ENCODE measurements at places on chromosomes 2 and 18. TPM values are rescaled to one million over a fixed set of nuclear protein-coding genes. Genes with fewer than 3 reads are reported as not detected.

The NT5C1B gene
- total RNA-seq, result not detected

DNA sequence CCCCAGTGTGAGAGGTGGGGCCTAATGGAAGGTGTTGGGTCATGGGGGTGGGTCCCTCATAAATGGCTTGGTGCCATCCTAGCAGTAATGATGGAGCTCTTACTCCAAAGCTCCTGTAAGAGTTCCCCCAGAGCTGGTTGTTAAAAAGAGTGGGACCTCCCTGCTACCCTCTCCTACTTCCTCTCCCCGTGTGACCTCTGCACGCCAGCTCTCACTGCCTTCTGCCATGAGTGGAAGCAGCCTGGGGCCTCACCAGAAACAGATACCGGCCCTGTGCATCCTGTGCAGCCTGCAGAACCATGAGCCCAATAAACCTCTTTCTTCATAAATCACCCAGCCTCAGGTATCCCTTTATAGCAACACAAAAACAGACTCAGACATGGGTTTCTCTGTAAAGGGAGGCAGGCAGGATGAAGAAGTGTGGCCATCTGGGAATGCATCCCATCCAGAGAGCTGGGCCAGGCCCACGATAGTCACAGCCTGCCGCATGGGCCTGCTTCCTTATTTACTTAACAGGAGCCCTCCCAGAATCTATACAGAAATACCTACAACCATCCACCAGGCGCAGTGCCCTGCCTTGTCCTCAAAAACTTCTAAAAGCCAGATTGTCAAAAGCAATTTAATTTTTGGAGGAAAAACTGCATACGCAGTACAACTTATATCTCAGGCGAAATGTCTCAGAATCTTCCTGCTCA lies 7.5 kb downstream of the PRLH start:
- DNase-seq, result no peak

The NXPH2 gene
- total RNA-seq, result not detected

DNA sequence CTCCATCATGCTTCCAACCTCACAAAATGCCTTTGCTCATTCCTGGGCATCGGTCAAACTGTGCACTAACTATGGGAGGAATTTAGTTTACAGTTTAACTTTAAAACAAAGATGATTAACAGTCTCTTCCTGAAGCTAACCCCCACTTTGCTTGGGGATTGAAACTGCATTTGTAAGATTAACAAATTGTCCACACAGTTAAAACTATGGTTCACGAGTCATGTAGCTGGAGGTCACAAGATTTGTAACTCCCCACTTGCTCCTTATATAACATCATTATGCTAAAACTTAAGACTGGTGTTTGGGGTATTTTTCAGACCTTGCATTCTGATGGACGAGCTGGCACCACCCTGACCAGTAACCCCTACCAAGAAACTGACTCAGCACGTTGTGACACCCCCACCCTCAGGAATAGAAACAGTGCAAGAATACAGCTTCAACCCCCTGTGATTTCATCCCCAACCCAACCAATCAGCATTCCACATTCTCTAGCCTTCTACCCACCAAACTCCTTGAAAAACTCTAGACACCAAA lies 252.3 kb downstream of the MBD5 start:
- no peak for DNase-seq

DNA sequence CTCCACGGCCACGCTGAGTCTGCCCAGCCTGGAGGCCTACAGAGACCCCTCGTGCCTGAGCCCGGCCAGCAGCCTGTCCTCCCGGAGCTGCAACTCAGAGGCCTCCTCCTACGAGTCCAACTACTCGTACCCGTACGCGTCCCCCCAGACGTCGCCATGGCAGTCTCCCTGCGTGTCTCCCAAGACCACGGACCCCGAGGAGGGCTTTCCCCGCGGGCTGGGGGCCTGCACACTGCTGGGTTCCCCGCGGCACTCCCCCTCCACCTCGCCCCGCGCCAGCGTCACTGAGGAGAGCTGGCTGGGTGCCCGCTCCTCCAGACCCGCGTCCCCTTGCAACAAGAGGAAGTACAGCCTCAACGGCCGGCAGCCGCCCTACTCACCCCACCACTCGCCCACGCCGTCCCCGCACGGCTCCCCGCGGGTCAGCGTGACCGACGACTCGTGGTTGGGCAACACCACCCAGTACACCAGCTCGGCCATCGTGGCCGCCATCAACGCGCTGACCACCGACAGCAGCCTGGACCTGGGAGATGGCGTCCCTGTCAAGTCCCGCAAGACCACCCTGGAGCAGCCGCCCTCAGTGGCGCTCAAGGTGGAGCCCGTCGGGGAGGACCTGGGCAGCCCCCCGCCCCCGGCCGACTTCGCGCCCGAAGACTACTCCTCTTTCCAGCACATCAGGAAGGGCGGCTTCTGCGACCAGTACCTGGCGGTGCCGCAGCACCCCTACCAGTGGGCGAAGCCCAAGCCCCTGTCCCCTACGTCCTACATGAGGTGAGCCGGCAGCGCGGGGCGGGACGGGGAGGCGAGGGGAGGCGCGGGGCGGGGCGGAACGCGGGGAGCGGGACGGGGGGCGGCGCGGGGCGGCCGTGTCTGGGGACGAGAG lies 15.2 kb downstream of the NFATC1 start:
- no peak for DNase-seq

DNA sequence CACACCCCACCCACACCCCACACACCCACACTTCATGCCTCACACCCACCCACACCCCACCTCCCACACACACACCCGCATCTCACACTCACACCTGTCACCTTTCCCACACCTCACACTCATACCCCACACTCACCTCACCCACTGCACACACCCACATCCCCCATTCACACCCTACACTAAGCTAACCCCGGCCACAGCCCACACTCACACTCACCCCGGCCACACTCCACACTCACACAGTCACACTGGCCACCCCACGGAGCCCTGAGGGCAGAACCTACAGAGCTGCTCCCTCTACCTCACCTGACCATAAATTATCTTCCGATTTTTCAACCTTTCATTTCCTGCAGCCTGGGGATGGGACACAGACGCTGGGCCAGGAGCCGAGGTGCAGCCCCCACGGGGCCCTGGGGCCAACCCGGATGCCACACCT lies 241.3 kb downstream of the HDAC4 start:
- no peak for DNase-seq

The ALPI gene
- total RNA-seq, result not detected

DNA sequence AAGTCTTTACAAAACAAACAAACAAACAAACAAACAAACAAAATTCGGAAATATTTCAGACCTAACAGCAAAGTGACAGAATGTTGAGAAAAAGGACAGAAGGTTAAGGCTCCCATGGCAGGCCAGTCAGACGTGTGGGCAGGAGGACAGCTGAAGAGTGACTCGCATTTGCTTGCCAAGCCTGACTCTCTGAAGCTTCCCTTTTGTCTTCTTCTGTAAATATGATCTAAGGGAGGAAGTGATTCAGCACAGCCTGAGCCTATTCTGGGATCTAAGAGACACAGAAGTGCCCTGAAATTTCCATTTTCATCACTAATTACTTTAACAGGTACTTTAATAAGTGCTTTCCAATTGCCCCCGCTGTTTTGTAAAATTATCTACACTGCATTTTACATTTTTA lies 134.0 kb upstream of the LYPD1 start:
- no peak for DNase-seq

DNA sequence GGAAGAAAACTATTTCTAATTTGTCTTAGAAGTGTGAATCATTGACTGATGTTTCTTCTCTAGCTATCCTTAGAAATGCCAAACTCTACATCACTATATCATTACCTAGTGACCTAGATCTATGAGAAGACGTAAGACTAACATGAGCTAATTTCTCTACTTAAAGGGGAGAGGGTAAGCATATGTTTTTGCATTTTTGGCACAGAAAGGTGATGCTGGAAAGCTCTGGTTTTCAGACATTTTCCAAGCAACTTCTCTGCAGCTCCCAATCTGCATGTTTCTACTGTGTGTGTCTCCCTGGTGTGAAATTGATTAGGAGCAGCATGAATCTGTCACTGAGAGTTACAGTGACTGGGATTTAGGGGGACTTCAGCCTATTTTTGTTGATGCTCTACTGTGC lies 235.2 kb upstream of the LINC00305 start:
- no peak for DNase-seq

The AMER3 gene
- total RNA-seq, result not detected

DNA sequence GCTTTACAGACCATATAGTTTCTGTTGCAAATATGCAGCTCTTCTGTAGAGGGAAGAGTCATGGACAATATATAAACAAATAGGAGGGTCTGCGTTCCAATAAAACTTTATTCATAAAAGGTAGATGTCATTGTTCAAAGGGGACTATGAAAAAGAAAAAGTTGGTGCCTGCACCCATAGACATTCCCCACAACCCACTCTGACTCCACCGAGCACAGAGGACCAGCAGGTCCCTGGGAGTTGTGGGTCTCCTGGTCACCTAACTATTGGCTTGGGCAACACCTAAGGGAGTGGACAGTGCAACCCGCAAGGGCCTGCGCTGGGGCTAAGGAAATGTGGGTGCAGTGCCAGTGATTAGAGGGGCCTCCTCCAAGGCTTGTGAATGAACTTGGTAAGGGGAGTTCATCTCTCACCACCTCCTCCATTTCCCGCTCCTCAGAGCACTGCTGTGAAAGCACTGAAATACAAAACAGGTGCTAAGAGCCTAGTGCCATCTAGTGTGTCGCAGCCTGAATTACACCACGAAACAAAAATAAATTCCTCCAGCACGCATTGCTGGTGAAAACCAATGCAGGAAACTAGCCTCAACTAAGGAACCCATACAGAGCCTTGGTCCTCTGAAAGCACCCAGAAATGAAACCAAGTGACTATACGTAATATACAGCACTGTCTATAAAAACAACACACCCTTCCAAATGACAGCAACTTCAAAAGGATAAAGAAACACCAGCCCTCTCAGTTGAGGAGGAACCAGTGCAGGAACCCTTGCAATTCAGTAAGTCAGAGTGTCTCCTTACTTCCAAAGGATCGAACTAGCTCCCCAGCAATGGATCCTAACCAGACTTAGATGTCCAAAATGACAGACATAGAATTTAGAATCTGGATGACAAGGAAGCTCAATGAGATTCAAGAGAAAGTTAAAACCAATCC lies 166.6 kb downstream of the RNF144A start:
- DNase-seq, result peak; percentile 31

The ALPP gene
- total RNA-seq, result not detected

GRCh38 chr2:95333056-95333455 lies 35.9 kb downstream of the KCNIP3 start:
- no peak for DNase-seq

DNA sequence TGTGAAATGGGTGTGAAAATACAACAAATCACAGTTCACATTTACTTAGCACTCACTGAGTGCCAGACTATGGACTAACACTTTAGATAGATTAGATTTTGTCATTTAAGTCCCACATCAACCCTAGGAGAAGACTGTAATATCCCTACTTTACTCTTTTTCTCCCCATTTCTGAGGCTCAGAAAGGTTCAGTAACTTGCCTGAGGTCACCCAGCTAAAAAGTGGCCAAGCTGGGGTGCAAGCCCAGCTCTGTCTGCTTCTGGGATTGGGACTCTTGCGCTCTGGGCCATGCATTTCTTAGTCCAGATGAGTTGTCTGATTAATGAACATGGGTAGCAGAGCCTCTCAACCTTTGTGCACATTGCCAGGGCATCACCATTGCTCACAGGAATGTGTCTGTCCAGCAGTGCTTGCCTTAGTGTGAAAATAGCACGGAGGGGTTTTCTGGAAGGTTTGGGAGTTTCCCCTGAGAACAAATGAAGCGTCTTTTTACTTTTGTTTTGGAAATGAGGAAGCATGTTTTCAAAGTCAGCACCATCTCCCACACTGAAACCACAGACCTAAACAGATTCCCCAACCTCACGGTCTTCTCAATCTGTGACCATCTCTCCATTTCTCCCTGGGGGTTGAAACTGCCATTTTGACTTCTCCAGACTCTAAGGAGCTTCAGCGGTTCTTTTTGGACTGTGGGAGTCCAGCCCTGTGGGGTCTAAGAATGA lies 31.9 kb downstream of the NRP2 start:
- no peak for DNase-seq

The CNTNAP5 gene
- not detected for total RNA-seq

DNA sequence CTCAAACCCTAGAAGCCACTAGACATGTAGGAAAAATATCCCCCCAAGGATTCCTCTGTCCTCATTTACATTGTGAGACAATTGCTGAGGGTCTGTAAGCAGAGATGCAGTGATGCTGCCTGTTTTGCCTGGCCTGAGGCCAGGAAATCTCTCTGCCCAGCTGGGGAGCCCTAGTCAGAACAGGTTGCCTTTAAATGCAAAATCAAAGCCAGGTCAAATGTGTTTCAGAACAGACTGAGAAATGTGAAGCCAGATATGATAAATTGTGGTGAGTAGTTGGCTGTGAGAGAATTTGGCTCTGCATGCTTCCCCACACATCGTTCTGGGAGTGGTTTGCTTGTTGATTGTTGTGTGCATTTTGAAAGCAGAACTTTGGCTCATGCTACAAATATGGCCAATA lies 38.4 kb upstream of the NXPH2 start:
- DNase-seq, result no peak

- no peak for DNase-seq
Measured at GRCh38 chr18:9735238-9735637, 27.1 kb downstream of the RAB31 start.

- DNase-seq, result no peak
Measured at GRCh38 chr2:19643117-19643518, 258.7 kb downstream of the TTC32 start.

The AGPS gene
- 23.8 TPM for total RNA-seq

DNA sequence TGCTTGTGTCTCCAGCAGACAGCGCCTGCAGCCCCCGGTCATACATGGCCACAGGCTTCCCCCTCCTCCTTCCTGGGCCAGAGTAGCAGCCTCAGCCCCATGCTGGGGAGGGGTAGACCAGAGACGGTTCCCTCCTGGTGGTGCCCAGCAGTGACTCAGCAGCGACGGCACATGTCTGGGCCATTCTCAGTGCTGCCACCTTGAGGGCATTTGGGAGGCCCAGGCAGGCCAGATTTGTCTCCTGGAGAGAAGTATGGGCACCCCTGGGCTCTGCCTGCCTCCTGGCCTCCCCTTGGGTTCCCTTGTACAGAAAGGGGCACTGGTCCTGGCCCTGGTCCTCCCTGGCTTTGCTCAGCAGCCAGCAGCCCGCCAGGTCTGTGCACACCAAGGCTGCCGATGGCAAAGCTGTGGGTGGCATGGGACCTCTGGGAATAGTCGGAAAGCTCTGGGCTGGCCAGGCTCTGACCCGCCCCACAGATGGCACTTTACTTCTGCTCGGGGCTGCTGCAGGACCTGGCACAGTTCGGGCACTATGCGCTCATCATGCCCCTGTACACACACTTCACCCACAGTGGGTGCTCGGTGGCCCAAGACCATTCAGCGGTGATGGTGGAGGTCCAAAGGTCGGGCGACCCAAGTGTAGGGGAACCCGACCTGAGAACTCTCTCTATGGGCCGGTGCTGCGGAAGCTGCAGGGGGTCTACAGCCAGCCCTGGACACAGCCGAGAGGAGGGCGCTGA lies 11.4 kb upstream of the ALPI start:
- DNase-seq, result peak; percentile 54

The AFF3 gene
- 5.5 TPM for total RNA-seq

- no peak for DNase-seq
Measured at GRCh38 chr18:45024357-45025088, 343.8 kb downstream of the SETBP1 start.

All from CD8-positive, alpha-beta T cell (primary cell).